ENCODE measurements at places on chromosomes 7 and 10. TPM values are rescaled to one million over a fixed set of nuclear protein-coding genes. Genes with fewer than 3 reads are reported as not detected.
A peak's percentile ranks its signal among the peaks of the same experiment; 100 is the strongest.

- peak; percentile 69 for DNase-seq
These were observed 51.3 kb upstream of the PIK3CG start for GRCh38 chr7:106813705-106814305.

DNA sequence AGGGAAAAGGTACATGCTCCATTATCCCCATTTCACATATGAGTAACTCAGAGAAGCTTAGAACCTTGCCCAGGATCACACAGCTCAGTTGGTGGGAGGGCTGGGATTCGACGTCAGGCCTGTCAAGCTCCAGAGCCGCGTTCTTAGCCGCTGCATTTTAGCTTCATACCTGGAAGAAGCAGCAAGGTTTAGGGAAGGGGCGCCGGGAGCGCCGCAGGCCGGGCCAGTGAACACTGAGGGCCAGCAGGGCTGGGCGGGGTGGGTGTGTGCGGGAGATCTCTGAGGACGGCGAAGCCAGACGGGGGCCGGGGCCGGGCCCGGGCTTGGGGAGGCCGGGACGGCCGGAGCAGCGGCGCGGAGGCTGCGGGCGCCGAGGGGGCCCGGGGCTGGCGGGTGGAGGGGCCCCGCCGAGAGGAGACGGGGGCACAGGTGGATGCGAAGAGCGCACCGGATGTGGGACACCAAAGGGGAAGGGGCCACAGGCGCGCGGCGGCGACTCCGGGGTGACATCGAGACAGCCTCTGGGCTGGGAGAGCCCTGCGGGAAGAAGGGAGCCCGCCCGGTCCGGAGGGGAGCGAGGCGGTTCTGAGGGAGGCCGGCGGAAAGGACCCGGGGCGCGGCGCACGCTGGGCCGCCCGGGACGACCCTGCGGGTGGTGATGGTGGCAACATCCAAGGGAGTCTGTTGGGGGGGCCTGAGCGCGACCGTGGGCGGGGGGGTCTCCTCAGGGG is 498 bp downstream of the NDST2 start:
- DNase-seq: peak; percentile 22

DNA sequence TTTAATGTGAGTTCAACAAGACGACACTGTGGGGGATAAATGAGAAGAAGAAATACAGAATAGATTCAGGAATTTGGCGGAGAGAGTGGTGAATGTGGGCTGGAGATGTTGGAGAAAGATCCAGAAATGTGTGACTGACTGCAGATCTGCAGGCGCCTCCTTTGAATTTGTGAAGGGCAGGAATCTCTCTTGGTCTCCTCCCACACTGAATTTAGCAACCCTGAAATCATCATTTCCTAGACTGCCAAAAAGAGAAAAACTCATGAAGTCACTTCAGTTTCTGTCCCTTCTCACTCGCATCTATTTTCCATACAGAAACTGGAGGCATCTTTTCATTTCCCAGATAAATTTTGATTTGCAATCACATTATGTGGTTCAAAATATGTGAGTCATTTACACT is 128.7 kb downstream of the GNAI1 start:
- no peak for DNase-seq

- DNase-seq: no peak
These were observed 351.0 kb downstream of the ANKRD7 start for GRCh38 chr7:118575393-118575948.

- peak; percentile 84 for DNase-seq
These were observed at the start of gene USP54 for GRCh38 chr10:73590881-73591799. Gene USP54, minus strand, starts transcription at chr10:73591342. Its CDS starts 15,684 bp downstream, at chr10:73575658.

DNA sequence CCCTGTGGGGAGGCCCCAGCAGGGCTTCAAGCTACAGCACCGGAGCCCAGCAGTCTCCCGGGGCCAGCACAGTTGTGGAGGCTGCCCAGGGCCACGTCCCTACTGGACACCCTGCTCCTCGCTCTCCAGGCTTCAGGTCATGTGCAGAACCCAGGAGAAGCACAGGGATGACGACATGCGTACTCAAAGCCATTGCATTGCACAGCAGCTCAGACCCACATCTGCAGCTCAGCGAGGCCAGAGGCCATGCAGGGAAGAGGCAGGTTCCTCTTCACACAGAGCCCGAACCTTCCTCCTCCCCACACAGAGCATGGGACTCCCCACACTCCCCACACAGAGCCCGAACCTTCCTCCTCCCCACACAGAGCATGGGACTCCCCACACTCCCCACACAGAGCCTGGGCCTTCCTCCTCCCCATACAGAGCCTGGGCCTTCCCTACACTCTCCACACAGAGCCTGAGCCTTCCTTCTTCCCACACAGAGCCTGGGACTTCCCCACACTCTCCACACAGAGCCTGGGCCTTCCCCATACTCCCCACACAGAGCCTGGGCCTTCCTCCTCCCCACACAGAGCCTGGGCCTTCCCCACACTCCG is 12.3 kb downstream of the CFAP46 start:
- no peak for DNase-seq

DNA sequence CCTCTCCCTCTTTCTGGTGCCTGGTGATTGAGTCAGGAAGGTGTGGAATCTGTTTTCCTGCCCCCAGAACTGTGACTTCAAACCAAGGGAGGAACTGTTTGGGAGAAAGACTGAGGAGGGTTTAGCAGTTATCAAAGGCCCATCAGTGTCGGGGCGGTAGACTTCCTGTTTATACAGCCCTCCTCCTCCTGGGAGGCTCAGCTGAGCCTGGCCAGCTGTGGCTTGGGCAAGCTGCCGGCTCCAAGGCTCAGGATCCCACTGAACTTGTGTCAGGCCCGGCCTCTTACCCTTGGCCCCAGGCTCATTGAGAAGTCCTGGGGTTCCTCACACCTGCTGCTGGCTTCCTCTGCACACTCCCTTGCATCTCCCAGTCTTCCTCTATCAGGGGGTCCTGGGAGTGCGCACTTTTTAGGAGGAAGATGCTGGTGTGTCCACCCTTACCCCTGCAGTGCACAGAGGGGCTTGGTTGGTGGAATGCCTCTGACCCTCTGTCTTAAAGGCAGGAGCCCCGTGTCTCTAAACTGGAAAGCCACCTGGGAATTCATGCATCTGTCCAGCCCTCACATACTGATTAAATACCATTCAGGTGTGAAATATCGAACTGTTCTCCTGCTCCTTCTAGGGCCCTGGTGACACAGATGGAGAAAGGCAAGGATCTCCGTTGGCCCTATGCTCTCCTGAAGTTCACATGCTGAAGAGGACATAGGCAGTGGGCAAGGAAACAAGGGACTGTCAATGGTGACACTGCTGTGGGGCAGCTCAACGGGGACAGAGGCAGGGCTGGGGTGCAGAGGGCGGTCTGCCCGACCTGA is 32.4 kb downstream of the CXCL12 start:
- peak; percentile 72 for DNase-seq

GRCh38 chr10:109668154-109668665 is 255.1 kb downstream of the XPNPEP1 start:
- DNase-seq: no peak

- no peak for DNase-seq
These were observed 9.2 kb downstream of the CREM start for GRCh38 chr10:35135861-35136260.

DNA sequence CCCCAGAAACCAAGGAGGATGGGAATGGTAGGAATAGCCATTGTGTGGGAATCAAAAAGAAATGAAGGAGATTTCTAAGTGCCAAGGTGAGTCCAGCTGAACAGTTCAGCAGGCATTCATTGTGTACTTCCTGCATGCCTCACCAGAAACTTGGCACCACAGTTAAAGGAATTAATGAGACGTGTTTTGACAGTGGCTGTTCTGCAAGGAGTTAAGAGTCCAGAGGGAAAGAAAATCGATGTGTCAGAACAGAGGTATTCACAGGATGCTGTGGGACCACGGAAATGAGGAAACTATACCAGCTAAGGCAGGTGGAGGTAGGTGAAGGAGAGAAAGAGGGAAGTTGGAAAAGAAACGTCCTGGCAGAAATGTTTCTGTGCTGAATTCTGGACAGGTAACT is 78.1 kb downstream of the PRKCQ start:
- peak; percentile 29 for DNase-seq

DNA sequence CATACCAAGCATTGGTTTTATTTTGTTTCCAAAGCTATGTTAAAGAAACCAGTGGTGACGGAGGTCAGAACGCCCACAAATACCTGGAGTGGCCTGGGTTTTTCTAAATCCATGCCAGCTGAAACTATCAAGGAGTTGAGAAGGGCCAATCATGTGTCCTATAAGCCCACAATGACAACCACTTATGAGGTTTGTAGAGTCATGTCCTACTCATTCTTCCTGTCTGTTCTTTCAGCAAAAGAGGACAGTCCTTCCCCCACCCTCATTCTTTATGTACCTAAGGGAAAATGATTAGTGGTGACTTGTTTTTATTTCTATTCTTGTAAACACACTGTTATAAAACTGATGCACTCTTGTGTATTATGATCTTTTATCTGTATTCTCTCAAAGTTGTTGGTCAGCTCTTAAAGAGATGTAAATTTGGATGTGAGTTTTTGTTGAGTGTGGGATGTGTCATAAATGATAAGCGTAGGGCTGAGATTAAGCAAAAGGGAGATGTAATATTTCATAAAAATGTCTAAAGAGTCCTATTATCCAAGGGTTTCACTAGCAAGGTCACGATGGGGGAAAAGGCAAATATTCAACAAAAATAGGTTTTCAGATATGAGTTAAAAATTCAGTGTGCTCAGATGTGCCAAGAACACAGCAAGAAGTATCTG is 294.4 kb downstream of the BICC1 start:
- DNase-seq: peak; percentile 19

GRCh38 chr7:27160145-27160545 is 3.7 kb upstream of the HOXA7 start:
- DNase-seq: no peak

GRCh38 chr10:128463991-128464760 is 338.0 kb upstream of the MKI67 start:
- DNase-seq: peak; percentile 39

- DNase-seq: peak; percentile 94
These were observed 39.8 kb upstream of the LANCL2 start for GRCh38 chr7:55325371-55325792.

- peak; percentile 25 for DNase-seq
These were observed 182.0 kb downstream of the THSD7A start for GRCh38 chr7:11650030-11650429.

DNA sequence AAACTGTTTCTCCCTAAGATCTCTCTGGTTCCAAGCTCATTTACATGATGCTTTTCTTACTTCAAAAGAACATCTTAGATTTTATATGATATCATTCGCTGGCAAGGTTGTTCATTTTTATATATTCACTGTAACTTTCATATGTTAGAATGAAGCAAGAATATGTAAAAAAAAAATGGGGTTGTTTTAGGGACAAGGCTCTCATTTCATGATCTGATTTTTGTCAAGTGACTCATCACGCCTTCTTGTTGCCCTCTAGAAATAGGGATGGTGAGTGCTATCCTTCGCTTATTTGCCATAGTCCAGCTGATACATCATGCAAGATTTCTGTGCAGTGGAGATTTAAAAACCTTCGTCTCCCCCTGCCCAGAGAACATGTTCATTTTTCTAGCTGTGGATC is 14.0 kb upstream of the CELF2 start:
- no peak for DNase-seq

GRCh38 chr10:130215151-130215930 is 79.2 kb downstream of the GLRX3 start:
- no peak for DNase-seq

DNA sequence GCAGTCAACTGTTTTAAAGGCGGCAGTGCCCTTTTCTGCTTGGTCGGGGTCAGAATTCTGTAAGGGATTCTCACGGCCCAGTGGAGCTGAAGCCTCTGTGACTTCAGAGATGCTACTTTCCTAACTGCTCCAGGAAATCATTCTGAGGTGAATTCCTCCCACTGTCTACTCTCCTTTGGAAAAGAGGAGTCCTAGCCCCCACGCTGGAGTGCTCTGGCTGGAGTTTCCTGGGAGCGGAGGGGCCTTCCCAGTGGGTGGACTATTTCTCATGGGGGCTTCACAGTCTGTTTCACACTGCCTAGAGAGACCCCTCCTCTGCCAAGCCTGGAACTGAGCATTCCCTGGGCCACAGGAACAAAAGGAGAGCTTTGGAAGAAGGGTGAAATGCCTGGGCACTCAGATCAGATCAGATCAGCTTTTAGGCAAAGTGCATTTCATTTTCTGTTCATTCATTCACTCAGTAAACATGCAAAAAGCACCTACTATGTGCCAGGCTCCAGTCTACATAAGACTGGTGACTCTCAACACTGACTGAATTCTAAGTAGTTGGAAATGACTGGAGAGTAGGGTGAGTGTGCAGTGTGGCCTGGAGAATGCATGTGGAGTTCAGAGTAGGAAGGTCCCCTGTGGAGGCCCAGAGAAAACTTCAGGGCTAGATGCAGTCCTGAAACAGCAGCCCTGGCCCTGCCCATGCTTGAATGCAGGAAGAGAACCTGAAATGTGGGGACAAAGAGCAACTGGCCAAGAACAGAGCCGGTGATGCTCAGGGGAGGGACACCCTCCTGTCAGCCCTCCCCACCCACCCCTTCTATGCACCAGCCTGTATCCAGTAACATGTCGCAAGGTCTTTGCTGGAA is 12.2 kb downstream of the ZNF488 start:
- no peak for DNase-seq

DNA sequence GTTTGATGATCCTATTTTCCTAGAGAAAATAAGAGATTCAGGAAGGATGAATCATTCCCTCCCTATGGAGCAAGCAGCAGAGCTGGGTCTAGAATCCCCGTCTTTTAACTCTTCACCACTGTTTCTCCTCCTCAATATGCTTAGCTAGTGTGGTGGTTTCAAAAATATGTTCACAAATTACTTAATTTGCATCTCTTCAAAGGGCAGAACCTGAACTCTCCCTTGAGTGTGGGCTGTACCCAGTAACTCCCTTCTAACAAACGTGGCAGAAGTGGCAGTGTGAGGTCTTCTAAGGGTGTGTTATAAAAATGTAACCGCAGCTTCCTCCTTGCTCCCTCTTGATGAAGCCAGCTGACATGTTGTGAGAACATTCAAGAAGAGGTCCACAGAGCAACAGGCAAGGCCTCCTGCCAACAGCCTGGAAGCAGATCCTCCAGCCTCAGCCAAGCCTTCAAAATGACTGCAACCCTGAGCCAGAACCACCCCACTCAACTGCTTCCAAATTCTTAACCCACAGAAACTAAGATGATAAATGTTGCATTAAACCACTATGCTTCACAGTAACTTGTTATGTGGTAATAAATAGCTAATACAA is 36.6 kb downstream of the SRPK2 start:
- peak; percentile 93 for DNase-seq

GRCh38 chr7:1264345-1265280 is 31.9 kb downstream of the UNCX start:
- no peak for DNase-seq

DNA sequence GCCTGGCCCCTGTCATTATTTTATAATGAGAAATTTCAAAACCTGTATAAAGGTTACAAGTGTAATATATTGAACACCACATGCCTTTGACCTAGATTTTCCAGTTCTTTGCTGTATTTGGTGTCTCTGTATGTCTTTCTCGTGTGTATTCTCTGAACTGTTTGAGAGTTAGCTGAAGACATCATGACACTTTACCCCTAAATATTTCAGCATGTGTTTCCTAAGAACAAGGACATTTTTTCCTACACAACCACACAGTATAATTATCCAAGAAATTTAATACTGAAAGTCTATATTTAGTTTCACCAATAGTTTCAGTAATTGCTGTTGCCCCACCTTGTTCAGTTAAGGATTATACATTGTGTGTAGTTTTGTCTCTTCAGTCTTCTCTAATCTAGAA is 14.8 kb downstream of the ZRANB1 start:
- DNase-seq: no peak

The OR2F2 gene
- total RNA-seq: not detected

The ELN gene
- total RNA-seq: 26.2 TPM

The EGR2 gene
- total RNA-seq: not detected

The C10orf53 gene
- total RNA-seq: not detected

The JAZF1 gene
- total RNA-seq: 6.7 TPM

The MLXIPL gene
- 0.07 TPM for total RNA-seq
